ENCODE measurements at places on chromosomes 16 and 17. TPM values are rescaled to one million over a fixed set of nuclear protein-coding genes. Genes with fewer than 3 reads are reported as not detected.

Gene CDK5R1
- total RNA-seq = 1.6 TPM

Gene ZMYND15
- total RNA-seq = 0.22 TPM

Gene PDE6G
- total RNA-seq = not detected

Gene CYB5B
- 184 TPM for total RNA-seq

Gene CCL18
- not detected for total RNA-seq

Gene GAST
- not detected for total RNA-seq
